ENCODE measurements at places on chromosomes 11 and 22.

DNA sequence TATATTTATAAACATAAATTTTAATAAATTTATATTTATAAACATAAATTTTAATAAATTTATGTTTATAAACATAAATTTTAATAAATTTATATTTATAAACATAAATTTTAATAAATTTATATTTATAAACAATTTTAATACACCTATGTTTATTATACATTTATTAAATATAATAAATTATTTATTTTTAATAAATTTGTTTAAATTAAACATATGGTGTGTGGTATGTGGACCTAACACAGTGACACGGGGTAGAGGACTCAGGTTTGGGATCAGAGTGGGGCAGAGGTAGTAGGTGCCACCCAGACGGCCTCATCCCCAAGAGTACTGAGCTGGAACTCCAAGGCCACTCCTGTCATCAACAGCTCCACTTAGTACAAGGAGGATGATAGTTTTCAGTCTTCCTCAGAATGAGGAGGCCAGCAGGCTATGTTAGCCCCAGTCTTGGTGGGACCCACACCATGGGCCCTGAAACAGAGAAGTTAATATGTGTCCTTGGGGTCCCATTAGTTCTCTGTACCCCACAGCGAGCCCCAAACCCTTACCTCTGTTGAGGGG lies 46.7 kb upstream of the BID start:
- no peak for DNase-seq

GRCh38 chr22:43375951-43376455 lies 32.8 kb upstream of the SCUBE1 start:
- DNase-seq = no peak

DNA sequence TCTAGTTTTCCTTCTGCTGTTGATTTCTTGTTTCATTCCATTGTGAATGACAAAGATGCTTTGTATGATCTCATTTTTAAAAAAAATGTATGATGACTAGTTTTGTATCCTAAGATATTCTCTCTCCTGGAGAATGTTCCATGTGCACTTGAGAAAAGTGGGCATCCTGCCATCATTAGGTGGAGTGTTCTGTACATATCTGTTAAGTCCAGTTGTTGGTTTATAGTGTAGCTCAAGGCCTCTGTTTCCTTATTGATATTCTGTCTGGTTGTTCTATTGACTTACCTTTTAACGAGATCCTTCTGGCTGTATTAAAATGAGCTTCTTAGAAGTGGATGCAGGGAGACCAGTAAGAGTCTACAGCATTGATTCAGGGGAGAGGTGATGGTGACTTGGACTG lies 35.2 kb downstream of the SGSM1 start:
- no peak for DNase-seq

GRCh38 chr11:27720277-27720830 lies 20.1 kb upstream of the BDNF start:
- DNase-seq = no peak

- no peak for DNase-seq
Measured at GRCh38 chr11:79243422-79244210, 197.2 kb downstream of the TENM4 start.

DNA sequence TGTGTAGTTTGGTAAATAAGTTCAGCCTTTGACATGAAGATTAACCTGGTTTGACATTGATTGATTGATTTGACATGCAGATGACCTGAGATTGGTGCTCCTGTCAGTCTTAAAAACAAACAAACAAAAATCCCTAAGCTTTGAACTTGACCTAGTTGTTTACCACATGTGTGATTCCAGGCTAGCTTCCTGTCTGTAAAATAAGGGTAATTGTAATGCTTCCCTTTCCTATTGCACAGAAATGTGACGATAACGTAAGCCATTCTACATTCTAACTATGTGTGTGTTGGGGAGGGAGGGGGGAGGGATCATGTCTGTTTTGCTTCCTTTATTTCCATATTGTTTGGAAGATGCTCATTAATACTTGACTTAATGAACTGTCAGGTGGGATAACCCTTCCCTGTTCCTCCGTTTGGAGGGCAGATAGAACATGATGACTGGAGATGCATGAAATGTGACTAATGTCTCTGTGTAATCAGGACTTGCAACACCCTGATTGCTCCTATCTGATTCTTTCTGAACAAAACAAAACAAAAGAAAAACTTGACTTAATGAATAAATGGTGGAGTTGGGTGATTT lies 106.1 kb upstream of the CLMP start:
- no peak for DNase-seq

DNA sequence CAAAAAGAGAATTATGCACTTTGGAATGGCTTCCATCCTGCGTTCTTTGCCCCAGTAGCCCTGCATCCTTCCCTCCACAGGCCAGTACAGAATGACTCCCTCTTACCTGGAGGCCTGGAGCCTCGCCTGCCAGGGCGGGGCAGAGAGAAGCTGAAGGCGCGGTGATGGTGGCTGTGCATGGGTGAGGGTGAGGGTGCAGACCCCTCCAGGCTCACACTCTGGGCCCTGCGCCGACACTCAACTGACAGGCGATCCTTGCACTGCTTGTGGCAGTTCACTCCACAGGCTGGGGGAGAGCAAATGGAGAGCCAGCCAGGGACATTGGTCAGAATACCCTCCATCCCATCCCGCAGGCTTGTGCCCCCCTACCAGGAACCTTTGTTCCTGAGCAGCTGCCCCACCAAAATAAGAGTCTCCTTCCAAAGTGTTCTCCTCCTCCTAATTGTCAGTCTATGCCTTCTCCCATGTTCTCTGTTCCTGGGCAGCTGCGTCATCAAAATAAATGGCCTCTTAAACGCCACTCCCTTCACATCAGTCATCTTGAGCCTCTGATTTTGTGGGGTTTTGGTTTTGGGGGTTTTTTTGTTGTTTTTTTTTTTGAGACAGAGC lies 5.9 kb upstream of the NRXN2 start:
- no peak for DNase-seq

GRCh38 chr11:131874070-131874469 lies 503.7 kb downstream of the NTM start:
- no peak for DNase-seq

GRCh38 chr11:59207988-59208451 lies 4.7 kb downstream of the MPEG1 start:
- DNase-seq = no peak

GRCh38 chr22:41305646-41306045 lies 4.3 kb downstream of the ZC3H7B start:
- DNase-seq = no peak

DNA sequence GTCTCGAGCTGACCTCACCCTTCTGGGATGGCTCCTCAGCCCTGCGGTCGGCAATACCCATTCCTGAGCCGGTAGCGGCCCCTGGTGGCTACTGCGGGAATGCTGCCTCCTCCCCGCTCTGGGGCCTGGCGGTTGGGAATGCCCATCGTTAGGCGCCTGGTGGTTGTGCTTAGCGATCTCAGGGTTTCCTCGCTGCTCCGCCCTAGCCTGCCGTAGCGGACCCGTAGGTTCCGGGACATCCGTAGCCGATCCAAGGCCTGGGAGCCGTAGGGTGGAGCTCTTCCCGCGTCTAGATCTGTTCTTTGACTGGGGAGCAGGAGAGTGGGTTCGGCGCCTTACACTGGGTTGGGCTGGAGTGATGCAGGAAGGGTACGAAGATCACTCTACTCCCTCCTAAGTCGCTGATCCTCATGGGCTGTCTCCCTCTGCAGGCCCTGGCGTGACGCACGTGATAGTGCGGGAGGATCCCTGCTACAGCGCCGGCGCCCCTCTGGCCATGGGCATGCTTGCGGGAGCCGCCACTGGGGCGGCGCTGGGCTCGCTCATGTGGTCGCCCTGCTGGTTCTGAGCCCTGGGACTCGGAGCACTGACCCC lies 14.8 kb downstream of the PLEKHB1 start:
- DNase-seq = peak; percentile 49

DNA sequence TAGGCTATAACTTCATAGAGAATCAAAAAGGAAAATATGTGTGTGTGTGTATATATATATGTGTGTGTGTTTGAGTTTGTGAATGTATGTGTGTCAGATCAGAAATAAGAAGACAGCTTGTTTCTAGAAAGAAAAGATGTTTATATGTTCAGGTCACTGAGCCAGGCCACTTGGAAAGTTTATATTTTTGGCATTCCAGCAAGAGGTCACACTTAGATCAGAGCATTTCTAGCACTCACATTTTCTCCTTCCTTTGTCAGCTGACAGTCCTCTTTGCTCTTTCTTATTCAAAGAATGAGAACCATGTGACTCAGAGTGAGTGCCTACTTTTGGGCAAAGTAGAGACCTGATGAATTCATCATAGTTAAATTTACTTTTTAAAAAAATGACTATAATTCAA lies 22.9 kb downstream of the RAB38 start:
- DNase-seq = no peak

DNA sequence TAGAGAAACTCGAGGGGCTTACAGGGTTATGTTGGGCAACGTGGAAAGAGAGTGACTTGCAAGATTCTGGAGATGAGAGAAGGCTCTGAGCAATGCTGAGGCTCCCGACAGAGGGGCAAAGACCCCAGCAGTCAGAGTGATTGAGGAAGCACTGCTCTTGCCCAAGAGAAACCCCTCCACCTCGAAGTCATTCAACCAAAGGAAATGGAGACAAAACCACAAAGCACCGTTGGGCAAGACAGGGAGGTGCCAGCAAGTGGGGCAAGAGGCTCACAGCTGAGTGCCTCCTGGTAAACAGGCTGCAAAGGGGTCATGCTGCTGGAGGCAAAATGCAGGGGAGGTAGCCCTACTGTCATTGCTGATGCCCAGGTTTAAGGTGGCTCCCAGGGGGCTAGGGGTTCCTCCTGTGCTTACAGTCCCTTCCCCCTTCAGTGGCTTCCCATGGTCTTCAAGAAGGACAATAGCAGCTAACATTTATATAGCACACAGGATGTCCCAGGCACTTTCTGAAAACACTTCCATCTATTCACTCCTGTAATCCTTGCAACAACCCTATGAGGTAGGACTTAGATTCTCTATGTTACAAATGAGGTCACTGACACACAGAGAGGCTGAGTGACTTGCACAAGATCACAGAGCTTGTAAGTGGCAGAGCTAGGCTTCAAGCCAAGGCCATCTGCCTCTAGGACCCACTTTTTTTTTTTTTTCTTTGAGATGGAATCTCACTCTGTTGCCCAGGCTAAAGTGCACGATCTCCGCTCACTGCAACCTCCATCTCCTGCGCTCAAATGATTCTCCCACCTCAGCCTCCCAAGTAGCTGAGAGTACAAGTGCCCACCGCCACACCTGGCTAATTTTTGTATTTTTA lies 18.1 kb upstream of the MYH9 start:
- no peak for DNase-seq

Data from thoracic aorta (tissue), 2 donors.